Activated CD8-positive, alpha-beta T cell treated with anti-CD3 and anti-CD28 coated beads for 36 hours (primary cell): ENCODE measurements at places on chromosomes 5 and 9. TPM values are rescaled to one million over a fixed set of nuclear protein-coding genes. Genes with fewer than 3 reads are reported as not detected.

GRCh38 chr5:33441241-33442177 lies 744 bp downstream of the TARS1 start:
- DNase-seq: peak; percentile 47

Gene SPATA31C1
- not detected for total RNA-seq

Gene EFNA5
- not detected for total RNA-seq

Gene ANGPTL2
- total RNA-seq: not detected

Gene C5orf58
- not detected for total RNA-seq

Gene LCP2
- total RNA-seq: 243 TPM
